ENCODE measurements at places on chromosomes 12 and 14. TPM values are rescaled to one million over a fixed set of nuclear protein-coding genes. Genes with fewer than 3 reads are reported as not detected.
A peak's percentile ranks its signal among the peaks of the same experiment; 100 is the strongest.

- no peak for DNase-seq
Measured at GRCh38 chr12:51441583-51441982, 17.0 kb downstream of the SLC4A8 start.

- DNase-seq = no peak
Measured at GRCh38 chr12:12219664-12220063, 47.2 kb downstream of the LRP6 start.

DNA sequence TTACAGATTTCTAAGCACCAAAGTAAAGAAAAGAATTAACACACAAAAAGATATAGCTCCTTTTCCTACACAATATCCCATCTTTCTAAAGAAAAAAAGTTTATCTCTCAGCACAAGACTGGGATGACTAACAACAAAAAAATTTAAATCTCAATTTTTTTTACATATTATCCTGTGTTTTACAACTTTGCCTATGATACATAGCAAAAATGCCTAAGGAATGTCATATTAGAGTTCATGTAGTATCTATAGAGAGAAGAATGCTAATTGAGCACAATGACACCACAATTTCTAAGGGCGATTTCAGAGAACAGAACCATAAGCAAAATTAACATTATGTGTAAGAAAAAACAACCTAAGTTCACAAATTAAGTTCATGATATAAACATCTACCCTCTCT, 16.3 kb downstream of the C2CD5 start:
- no peak for DNase-seq

- DNase-seq = no peak
Measured at GRCh38 chr12:64746663-64747062, 12.5 kb downstream of the GNS start.

DNA sequence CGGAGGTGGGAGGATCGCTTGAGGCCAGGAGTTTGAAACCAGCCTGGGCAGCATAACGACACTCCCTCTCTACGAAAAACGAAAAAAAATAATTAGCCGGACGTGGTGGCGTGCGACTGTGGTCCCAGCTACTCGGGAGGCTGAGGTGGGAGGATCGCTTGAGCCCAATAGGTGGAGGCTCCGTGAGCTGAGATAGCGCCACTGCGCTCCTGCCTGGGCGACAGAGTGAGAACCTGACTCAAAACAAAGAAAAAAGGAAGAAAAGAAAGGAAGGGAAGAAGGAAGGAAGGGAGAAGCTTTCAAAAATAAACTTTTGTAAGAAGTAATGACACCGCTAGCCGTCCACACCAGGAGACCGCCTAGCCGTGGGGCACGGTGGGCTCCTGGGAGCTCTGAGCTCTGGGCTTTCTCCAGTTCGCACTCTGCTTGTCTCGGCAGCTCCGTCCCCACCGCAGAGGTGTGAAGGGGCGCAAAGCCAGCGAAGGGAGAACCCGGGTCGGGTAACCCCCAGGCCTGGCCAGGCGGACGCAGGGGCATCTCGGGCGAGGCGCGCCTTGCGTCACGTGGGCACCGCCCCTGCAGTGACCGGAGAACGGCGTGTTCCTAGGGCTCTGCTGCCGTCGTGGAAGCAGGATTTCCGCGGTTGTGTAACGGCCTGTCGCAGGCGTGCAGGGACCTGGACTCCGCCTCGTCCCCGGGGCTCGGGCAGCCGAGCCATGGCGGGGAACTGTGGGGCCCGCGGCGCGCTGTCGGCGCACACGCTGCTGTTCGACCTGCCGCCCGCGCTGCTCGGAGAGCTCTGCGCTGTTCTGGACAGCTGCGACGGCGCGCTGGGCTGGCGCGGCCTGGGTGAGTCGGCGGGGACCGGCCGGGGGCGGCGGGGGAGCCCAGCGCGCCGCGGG, at the start of gene IRAK3:
Gene IRAK3 (plus strand): TSS at position 631 of the 902 bp plus-strand sequence. CDS start 86 bp downstream, at position 717.
- peak; percentile 91 for DNase-seq

DNA sequence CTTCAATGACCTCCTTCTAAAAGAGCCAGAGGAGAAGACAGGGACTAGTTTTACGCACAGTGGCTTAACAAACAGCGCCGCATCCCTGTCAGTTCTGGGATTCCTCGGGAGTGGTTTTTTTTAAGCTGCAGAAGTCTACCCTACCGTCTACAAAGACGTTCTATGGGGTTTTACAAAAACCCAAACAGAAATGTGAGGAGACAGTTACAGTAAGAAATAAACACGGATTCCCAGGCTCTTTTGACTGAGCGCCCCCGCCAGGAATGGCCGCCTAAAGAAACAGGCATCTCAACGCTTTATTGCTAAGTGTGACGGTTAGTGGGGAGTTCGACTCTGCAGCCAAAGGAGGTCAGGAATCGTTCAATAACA, 484 bp downstream of the ALKBH1 start:
- DNase-seq = peak; percentile 17

DNA sequence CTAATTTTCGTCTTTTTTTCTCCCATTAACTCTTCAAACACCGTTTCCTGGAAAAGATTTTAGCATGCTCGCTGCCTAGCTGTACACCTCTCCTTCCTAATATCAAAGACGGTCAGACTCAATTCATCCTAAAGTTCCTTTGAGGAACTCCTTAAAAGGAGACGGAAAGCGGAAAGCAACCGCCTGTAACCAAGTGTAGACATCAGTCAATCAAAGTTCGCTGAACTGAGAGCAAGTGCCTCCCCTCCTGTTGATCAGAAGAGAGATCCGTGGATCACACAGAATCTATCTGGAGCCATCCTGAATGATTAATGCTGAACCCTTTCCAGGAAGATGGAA, 412 bp upstream of the TEP1 start:
- no peak for DNase-seq

DNA sequence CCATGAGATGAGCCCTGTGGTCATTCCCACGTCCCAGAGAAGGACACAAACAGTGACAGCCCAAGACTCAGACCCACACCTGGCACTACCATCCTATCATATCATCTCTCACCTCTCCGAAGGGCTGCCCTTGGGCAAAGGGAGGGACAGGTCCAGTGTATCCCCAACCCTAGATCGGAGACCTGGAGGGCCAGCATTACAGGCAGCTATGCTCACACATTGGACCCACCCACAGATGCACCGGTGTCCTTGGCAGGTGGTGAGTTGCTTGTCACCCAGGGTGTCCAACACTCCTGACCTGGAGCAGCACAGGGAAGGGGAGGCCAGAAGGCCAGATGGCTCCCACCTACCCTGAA, 117.4 kb downstream of the DICER1 start:
- DNase-seq = peak; percentile 10

DNA sequence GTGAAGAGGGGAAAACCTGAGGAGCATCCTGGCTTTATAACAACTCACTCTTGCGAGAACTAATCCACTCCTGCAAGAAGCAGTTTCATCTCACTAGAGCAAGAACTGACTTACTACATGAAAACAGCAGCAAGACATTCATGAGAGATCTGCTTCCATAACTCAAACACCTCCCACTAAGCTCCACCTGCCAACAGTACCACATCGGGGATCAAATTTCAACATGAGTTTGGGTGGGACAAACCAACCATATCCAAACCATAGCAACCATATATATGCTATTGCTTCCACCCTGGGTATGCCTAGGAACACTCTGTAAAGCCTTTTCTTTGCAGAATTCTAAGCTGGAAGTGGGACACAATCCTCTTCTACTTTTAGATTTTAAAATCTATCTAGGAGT, 13.9 kb upstream of the AVPR1A start:
- no peak for DNase-seq

- no peak for DNase-seq
Measured at GRCh38 chr12:69701826-69702225, 2.7 kb upstream of the BEST3 start.

- no peak for DNase-seq
Measured at GRCh38 chr12:69440016-69440415, 30.2 kb upstream of the FRS2 start.

Gene OR4K2
- total RNA-seq = not detected

Gene TMEM229B
- 3.8 TPM for total RNA-seq

Gene BICD1
- 2.3 TPM for total RNA-seq

Gene KIF26A
- total RNA-seq = 3.7 TPM

All from lower leg skin (tissue), 4 donors.